Psoas muscle (tissue), 8 donors: ENCODE measurements at places on chromosomes 2 and 18. TPM values are rescaled to one million over a fixed set of nuclear protein-coding genes. Genes with fewer than 3 reads are reported as not detected.

The AQP12A gene
- total RNA-seq = not detected

The CDH2 gene
- total RNA-seq = 0.27 TPM

The ARL4C gene
- total RNA-seq = 1.1 TPM

The CFAP210 gene
- total RNA-seq = not detected

The TRIM43 gene
- total RNA-seq = not detected

The EMILIN1 gene
- 6.1 TPM for total RNA-seq

The CCDC74A gene
- not detected for total RNA-seq

The MPP4 gene
- 0.17 TPM for total RNA-seq

The STAT4 gene
- total RNA-seq = 0.56 TPM

The CYP27A1 gene
- 46.8 TPM for total RNA-seq

The MYO1B gene
- total RNA-seq = 13.9 TPM

The TMSB10 gene
- total RNA-seq = 194 TPM

The EPAS1 gene
- total RNA-seq = 80.4 TPM

The SLC16A14 gene
- 0.84 TPM for total RNA-seq

The PIEZO2 gene
- total RNA-seq = 0.64 TPM

The MREG gene
- total RNA-seq = 0.25 TPM

The TXNDC9 gene
- total RNA-seq = 13.0 TPM

The CDCA7 gene
- 1.9 TPM for total RNA-seq
